Activated CD8-positive, alpha-beta T cell treated with anti-CD3 and anti-CD28 coated beads for 36 hours (primary cell): ENCODE measurements at places on chromosomes 3 and 15. TPM values are rescaled to one million over a fixed set of nuclear protein-coding genes. Genes with fewer than 3 reads are reported as not detected.

GRCh38 chr3:51934139-51934850, 7.4 kb downstream of the RRP9 start:
- DNase-seq, result no peak

TMEM207 gene
- total RNA-seq, result not detected

GRCh38 chr3:176766862-176767261, 430.4 kb downstream of the TBL1XR1 start:
- DNase-seq, result no peak

DNA sequence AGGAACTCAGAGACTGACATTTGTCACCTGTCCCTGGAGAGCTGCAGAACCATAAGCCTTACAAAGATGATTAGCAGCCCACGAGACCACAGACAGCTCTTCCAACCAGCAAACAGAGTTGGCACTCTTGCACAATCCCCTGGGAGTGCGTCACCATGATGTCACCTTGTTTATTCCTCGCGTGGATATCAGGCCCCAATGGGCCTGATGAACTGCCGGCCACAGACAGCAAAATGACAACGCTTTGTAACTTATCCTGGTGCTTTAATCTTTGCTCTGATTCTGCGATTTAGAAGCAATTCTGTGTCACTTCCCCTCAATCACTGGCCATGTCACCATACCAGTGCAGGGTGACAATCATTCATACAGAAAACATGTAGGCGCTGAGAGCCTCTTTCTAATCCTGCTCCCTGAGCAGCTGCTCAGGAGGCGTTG, 89.2 kb downstream of the TAMM41 start:
- no peak for DNase-seq

GRCh38 chr3:88589138-88589537, 439.4 kb downstream of the C3orf38 start:
- no peak for DNase-seq

DNA sequence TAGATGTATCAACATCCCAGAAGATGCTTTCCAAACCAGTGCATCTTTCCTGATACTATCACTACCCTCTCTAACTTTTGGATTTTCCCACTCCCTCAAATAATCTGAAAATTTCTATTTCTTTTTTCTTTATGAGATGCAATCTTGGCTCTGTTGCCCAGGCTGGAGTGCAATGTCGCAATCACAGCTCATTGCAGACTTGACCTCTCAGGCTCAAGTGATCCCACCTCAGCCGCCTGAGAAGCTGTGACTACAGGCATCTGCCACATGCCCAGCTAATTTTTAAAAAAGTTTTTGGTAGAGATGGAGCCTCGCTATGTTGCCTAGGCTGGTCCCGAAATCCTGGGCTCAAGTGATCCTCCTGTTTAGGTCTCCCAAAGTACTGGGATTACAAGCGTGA, 239.7 kb downstream of the SUCLG2 start:
- DNase-seq, result no peak

DNA sequence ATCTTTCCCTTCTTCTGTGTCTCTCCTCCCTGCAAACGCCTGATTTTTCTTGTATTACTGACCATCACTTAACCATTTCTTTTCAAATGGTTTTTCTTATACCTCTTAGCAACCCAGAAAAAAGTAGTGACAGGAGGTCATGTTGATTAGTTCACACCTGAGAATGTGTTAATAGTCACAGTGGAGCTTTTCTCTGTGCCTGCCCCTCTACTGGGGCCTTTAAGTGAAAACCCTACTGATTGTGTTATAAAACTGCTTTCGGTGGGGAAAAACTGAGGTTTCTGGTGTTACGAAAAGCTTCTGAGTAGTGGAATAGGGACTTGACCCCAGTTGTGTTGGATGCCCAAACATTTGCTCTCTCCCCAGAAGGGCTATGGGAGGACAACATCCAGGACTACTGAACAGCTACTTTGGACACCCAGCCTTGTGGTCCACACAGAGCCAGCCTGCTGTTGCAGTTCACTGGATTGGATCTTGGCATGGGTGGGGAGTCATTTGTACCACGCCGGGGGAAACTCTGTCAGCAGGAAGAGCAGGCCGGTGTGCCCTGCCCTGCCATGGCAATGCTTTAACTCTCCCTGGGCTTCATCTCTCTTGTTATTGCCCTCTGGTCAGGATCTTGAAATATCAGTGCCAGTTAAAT, 10.3 kb downstream of the GPR87 start:
- DNase-seq, result no peak

DNA sequence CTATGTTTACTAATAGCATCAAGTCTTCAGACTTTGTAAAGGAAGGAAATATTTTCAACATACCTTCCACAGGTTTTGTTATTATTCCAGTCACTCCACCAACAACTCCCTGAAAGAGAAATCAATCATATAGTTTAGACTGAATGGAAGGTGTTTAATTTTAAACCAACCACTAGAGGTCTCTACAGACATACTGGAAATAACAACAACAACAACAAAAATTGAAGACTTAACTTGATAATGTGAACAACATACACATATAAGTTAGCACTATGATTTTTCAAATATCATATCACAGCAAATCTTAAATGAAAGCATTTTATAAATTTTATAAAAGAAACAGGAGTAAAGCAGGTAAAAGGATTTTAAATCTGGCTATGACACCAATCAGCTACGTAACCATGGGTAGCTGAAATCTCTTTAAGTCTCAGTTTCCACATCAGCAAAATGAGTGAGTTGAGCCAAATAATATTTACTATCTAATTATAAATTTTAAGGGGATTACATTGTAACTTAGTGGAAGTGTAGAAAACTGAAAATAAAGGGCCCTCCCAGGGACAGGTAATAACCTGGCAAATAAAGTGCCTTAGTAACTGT, 188.2 kb downstream of the VPS13C start:
- DNase-seq, result no peak

GRCh38 chr3:134905647-134905935, 110.5 kb downstream of the EPHB1 start:
- DNase-seq, result no peak

DNA sequence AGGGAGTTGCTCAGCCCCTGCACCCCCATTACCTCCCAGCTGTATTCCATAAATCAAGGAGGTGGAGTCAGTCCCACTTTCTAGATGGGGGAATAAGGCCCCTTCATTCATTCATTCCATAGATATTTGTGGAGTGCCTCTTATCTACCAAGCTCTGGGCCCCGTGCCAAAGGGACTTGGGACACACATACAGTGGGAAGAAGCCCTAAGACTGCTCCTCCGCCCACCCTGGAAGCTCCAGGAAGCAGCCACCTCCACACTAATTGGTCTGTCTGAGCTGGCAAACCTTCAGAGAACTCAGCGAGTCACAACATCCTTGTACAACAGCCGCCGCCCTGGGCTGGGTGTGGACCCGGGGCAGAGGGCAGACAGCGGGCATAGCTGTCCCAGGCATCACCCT, 6.4 kb downstream of the STRA6 start:
- no peak for DNase-seq

GRCh38 chr15:70289191-70289955, 191.7 kb upstream of the TLE3 start:
- no peak for DNase-seq

C15orf62 gene
- 0.61 TPM for total RNA-seq

GRCh38 chr3:162117961-162118360, 621.4 kb downstream of the OTOL1 start:
- no peak for DNase-seq

DNA sequence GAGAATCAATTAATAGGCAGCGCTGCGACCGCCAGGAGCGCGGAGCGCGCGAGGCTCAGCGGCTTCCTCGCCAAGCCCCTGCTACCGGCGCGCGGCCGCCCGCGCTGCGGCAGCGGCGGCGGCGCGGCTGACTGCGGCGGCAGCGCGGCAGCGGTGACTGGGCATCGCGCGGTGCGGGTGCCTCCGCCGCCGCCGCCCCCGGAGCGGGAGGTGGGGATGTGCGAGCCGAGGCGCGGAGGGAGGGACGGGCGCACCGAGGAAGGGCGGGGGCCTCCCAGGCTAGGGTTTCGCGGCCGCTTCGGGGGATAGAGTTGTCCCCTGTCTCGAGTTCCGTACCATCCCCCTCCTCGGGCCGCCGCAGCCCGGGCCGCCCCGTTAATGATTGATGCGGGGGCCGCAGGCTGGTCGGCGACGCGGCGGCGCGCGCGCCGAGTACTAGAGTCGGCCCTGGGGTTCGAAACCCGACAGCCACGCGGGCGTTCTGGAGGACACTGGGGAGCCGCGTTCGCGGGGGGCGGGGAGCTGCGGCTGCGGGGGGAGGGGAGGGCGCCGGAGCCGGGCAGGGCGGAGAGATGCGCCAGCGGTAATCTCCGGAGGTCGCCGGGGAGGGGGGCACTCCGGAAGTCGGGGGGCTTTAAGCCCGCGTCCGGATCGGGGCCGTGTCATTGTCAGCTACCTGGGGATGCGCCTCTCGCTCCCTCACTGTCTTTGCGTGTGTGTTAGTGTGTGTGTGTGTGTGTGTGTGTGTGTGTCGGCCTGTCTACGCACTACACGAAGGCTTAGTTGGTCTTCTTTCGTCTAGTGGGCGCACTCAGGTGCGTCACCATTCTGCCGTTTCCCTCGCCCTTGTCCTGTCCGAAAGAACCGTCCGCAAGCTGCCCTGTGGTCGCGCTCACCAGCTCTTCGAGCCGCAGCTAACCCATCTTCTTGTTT, at the start of gene PAQR9:
TSS of gene PAQR9 (minus strand) at position 159 of the 933 bp plus-strand sequence. CDS start 338 bp downstream, outside the sequence.
- peak; percentile 23 for DNase-seq
